CD4-positive, alpha-beta T cell treated with Interleukin-2 at 100 ng/mL for 4 hours (primary cell): ENCODE measurements at places on chromosomes 7 and 10.

DNA sequence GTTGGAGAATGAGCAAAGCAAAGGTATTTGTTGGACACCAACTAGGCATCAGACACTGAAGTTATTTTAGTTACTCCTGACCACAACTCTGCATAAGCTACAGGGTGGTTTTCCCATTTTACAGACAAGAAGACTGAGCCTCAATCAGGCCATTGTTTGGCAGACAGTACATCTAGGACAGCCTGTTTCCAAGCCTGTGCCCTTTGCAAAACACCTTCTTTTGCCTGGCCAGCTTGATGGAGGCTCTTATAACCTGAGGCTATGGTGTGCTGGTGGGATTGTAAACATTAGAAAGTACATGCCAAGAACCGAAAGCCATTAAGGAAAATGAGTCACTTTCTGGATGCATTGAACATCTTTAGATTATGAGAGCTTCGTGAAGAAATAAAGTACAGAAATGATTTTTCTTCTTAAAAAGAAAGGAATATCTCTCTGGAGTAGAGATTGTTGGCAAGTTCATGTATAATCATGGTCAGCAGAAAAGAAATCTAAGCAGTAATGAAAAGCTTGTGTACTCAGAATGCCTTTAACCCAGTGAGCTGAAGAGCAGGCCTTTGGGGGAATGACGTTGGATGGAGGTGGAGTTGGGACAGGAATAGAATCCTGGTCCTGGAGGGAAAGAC is 140.6 kb downstream of the KIAA1217 start:
- no peak for DNase-seq

- no peak for DNase-seq
Observed at GRCh38 chr10:7251696-7252465, 159.0 kb downstream of the SFMBT2 start.

GRCh38 chr7:23396222-23397015 is 73.9 kb downstream of the IGF2BP3 start:
- DNase-seq: no peak

- no peak for DNase-seq
Observed at GRCh38 chr7:123615344-123615743, 13.7 kb downstream of the ASB15 start.

DNA sequence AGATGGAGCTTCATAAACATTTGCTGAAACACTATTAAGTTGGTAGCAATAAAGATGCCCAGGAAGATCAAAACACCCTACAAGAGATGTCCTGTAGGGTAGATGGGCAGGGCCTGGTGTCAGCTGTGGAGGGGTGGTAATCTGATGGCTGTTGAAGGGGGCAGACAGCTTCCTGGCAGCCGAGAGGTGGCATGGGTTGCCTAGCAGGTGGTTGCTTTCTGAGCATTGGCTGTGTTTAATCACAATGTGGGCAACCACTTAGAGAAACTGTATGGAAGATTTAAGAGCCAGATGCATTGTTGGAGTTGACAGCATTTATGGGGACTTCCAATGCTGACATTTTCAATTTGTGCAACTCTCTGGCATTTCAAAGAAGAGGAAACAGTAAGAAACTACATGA is 79.9 kb upstream of the SLC26A5 start:
- no peak for DNase-seq

DNA sequence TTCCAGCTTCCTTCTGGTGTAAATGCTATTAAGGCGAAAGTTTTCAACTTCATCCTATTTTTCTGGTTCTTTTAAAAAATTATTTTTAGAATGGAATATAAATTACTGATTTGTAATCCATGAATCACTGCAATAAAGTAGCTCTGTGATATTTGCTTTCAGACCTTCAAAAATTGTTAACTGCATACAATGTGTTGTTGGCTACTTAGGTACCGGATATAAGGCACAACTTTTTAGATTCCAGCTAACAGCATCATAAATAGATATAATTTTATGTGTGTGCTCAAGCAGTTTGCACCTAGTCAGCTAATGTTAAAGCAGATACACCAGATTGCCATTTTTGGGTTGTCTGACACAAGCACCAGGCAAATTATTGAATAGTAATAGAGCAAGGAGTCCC is 58.7 kb downstream of the PON1 start:
- DNase-seq: no peak

- DNase-seq: no peak
Observed at GRCh38 chr10:18450298-18450697, 201.1 kb downstream of the NSUN6 start.

GRCh38 chr7:18495412-18496340 is at the start of gene HDAC9:
Gene HDAC9, plus strand, starts transcription at chr7:18495749. Its CDS starts 554 bp downstream, at chr7:18496303.
- no peak for DNase-seq

DNA sequence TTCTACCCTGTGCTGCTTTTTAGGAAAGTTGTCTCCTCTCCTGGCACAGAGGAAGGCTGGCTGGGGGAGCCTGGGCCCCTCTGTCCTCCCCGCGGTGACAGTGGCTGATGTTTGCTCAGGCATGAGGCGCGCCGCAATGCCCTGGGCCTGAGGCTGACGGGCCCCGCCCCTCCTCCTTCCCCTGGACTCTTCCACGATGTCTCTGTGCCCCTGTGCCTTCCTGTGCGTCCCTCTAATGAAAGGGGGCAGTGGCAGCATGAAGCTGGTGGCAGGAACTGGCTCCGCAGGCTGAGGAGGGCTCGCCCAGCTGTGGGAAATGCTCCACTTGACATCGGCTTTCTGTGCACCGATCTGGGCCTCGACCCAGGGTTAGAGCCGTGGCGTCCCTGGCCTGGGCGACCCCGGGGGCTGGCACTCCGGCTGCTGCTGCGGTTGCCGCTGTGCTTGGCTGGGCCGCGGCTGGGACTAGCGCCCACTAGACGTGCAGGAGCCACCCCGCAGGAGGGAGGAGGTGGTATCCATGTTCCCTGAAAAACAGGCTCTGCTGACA is 67.9 kb downstream of the ZNF680 start:
- no peak for DNase-seq

DNA sequence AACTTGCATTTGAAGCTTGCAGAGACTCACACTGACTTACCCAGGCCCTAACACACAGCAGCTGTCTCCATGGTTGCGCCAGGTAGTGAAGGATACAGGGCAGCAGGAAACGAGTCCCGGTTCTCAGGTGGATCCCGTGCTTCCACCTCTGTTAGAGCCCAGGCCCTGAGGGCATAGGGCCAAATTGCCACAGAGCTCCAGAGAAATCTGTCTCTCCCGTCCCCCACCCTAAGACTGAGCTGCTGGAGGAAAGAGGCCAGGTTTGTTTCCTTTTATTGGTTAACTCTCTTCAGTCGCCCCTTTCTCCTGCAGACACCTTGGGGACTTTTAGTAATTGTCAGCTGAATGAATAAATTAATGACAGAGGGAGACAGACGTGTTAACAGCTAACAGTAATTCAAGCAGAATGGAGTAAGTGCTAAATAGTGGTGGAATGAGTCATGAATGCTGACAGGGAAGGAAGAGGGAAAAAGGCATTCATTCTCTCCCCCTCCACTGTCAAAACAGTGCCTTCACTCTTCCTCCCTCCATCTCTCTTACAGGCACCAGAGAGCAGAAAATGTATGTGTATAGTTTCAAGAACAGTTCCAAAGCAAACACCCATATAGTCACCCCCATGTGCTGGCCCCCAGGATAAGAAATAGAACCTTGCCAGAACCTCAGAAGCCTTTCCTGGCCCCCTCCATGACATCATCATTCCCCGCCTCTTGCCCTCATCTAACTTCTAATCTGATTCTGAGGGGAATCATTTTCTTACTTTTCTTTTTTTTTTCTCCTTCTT is 16.8 kb upstream of the DLG5 start:
- DNase-seq: no peak

DNA sequence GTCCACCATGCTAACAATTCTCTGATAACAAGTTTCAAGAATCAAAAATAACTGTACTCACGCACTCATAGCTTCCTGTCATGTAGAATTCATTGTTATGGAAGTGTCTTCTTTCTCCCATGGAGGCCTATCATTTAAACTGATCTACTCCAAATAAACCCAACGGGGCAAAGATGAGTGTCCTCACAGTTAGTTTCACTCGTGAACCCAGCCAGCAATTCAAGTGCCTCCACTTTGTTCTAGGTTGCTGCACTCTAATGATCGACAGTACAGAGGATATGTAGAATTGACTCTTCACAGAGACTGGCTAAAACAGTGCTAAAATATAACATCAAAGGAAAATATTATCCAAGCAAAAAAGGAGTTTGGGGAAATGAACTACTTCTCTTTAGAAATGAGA is 111.4 kb downstream of the LRRN3 start:
- no peak for DNase-seq

GRCh38 chr7:92881091-92881485 is 44.7 kb upstream of the CDK6 start:
- no peak for DNase-seq

DNA sequence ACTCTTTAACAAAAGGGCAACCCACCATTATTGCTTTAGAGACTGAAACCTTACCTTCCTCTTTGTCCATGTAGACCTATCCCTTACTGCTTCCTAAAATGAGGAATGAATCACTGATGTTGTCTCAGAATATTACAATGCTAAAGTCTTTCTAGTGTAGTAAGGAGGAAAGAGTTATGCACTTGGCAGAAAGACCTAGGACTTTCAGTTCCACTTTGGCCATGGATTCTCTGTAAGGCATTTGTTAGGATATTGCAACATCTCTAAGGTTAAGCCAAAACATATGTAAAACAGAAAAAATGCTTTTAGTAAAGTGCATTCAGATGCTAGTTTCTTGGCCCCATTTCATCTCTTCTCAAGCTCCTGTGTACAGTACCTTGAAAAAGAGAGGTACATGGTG is 230.9 kb downstream of the PARD3 start:
- DNase-seq: no peak

DNA sequence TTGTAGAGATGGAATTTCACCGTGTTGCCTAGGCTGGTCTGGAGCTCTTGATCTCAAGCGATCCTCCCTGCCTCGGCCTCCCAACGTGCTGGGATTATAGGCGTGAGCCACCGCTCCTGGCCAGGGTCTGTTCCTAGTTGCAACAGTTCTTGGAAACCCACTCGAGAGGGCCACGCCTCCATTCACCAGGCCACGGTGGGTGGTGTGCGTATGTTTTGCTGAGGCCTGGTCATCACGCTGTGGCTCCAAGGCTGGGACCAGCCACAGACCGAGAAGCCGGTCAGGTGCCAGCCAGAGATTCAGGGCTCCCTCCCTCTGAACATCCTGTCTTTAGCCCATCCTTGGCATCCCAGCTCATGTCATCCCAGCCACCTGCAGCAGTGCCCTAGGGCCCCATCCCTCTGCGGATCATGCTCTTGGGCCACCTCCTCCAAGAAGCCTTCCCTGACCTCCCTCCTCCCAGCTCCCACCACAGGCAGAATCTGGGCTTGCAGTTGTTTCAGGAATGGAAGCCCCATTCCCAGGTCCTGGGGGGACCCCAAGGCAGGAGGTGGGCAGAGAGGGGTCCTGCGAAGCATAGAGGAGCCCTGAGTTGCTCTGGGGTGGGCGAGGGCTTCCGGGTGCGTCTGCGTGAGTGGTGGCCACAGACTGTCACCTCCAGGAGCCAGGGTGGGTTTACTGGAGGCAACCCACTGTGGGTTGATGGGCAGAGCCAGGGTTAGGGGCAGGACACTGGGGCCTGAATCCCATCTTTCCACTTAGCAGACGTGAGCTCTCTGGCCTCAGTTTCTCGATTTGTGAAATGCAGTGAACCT is 5.2 kb downstream of the LAT2 start:
- DNase-seq: no peak

DNA sequence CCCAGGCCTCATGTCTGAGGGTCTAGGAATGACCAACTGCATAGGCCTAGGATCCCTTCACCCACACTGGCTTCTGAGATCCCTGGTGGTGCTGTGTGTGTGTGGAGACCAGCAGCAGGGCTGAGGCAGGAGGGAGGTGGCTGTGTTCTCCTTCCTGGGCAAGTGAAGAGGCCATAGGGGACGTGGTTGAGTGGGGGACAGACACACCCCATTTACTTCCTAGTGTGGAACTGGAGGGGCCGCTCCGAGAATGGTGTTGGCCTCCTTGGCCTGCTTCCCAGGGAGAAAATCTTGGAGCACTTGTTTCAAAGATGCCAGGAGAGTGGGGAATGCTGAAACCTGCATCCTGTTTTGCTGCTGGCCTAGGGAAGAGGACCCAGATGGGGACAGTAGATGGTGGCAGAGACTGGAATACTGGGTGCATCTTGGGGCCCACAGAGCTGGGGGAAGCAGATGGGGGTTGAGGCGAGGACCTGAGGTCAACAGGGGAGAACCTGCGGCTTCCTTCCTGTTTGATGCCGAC is 19.1 kb downstream of the UBTD1 start:
- no peak for DNase-seq

- DNase-seq: no peak
Observed at GRCh38 chr7:110960811-110961210, 130.1 kb upstream of the LRRN3 start.

DNA sequence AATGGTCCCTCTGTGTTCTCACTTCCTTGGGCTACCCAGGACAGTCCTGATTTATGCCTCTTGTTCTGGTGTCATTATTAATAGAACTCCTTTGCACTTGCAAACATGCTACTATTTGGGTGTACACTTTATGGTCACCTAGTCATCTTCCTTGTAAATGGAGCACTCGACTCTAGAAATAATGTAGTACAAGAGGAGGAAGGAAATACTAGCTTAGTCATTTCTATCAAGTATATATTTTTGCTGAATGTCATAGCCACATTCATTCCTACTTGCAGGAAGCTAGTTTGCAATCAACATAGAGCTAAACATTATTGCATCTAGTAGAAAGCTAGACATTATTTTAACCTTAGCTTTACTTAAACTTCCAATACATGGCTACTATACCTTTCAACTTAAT is 335.3 kb downstream of the MAGI2 start:
- no peak for DNase-seq

GRCh38 chr7:44944821-44945220 is 34.0 kb downstream of the MYO1G start:
- DNase-seq: no peak

DNA sequence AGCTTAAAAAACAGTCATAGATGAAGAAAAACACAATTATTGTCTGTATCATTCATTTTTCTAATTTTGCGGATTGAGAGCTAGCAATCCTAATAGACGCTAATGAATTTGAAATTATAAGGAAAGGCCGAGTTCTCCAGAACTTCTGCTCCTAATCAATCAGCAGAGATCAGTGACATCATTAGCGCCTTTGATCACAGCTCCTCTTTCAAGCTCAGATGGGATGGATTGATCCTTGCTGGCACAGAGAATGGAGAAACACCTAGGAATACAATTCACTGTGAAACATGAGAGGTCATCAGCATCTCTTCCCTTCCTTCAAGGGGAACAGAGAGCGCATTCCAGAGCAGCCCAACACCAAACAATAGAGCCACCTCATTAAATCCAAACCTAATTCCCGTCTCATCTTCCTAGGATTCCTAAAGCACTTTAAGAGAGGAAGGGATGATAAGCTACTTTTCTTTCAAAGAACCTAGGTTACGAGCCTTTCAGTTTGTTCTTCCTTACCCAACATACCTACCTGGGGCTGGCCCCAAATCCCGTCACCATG is 24.4 kb downstream of the GLI3 start:
- DNase-seq: no peak

DNA sequence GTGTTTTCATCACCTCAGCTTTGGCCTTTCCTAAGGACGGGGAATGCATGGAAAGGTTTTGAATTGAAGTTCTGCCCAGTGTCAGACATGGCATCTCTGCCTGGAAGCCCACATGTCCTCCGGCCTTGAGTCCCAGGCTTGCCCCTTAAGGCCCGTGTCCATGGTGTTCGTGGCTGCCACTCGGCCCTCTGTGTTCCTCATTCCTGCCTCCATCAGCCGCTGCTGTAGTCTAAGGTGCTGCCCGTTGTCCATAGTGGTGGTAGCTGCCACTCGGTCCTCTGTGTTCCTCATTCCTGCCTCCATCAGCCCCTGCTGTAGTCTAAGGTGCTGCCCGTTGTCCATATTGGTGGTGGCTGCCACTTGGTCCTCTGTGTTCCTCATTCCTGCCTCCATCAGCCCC is 180.7 kb upstream of the SHH start:
- no peak for DNase-seq
